ENCODE measurements at places on chromosomes 2 and 18. TPM values are rescaled to one million over a fixed set of nuclear protein-coding genes. Genes with fewer than 3 reads are reported as not detected.

DNA sequence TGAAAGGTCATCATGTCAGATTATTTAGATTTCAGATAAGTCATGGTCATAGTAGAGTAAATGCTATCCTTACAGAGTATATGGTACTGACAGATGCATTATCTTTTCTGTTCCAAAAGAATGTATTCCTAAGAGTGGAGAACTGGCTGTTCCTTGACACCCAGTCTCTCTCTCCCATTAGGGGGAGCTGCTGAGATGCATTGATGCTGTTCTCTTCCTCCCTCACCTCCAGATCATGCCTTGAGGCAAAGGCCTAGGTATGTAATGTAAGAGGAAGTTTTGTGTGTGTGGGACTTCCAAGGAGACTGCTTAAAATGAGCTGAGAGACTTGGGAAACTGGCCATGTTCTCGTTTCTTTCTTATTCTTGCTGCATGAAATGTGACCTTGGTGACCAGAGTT is 979.5 kb upstream of the CELF4 start:
- no peak for DNase-seq

UGT1A10 gene
- total RNA-seq = not detected

SPP2 gene
- total RNA-seq = not detected

DNAJB2 gene
- total RNA-seq = 103 TPM
